ENCODE measurements at places on chromosomes 13 and 19.
A peak's percentile ranks its signal among the peaks of the same experiment; 100 is the strongest.

DNA sequence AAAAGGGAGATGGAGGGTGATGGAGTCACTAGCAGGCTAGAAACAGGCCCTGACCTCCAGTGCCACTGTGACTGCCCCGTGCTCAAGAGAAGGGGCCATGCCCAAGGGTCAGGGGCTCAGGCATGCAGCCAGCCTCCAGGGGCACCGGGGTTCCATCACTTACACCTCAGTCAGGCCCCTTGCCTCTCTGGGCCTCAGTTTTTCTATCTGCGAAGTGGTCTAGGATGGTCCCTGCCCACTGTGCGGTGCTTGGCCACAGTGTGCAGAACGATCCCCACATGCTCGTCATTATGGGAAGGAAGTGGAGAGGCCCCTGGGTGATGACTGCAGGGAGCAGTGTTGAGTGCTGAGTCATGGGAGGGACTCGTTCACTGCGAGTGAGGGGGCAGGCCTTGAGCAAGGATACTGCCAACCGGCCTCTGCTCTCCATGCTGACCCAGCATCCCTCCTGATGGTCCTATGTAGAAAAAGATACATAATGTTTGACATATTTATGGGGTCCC, 23.1 kb downstream of the TMED1 start:
- peak; percentile 36 for DNase-seq

- DNase-seq: no peak
Observed at GRCh38 chr19:51179256-51179655, 37.2 kb downstream of the SIGLEC7 start.

- no peak for DNase-seq
Observed at GRCh38 chr13:113664751-113665596, 2.0 kb upstream of the GRK1 start.

GRCh38 chr13:21047591-21048282, 13.6 kb downstream of the LATS2 start:
- DNase-seq: no peak

- no peak for DNase-seq
Observed at GRCh38 chr13:100491164-100491842, 97.3 kb downstream of the GGACT start.

- no peak for DNase-seq
Observed at GRCh38 chr13:36966404-36966803, 32.7 kb downstream of the ALG5 start.

DNA sequence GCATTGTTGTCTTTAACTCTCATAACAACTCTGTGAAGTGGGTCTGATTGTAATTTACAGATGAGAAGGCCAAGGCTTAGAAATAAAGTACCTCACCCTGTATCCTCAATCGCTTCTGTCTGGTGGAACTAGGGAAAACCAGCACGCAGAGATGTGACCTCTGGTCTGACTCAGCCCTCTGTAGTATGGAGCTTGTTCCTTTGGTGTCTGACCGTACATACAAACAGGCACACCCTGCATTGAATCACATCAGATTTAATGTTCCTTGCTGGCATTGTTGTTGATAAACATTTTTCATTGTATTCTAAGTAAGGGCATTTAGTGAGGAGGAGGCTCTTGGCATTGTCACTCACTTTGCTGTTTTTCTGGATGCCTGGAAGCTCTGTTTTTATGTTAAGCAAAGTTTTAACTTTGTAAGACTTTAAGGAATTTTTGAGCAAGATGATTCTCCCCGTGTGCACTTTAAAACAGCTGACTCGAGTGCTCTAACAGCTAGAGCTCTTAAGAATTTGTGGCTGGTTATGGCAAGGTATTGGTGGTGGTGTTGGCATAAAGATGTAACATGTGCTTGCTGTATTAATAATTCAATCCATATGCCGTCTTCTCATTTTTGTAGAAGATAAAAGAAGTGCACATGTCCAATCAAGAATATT, 89.0 kb upstream of the SPATA13 start:
- no peak for DNase-seq

DNA sequence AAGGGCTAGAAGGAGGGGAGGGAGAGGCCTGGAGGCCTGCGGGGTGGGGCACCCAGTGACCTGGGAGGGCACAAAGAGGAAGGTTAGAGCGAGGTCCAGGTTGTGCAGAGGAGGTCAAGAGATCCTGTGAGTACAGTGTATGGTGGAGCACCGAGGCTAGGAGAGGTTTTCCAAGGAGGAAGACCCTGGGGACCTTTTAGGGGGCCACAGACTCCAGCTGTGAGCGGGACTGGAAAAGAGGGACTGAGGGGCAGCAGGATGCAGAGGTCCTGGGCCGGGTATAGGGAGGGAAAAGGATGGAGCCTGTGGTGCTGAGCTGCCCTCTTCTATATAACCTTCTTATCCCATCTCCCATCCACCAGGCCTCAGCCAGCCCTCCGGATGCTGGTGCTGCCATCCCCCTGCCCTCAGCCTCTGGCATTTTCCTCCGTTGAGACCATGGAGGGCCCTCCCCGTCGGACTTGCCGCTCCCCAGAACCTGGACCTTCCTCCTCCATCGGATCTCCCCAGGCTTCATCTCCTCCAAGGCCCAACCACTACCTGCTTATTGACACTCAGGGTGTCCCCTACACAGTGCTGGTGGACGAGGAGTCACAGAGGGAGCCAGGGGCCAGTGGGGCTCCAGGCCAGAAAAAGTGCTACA, 863 bp downstream of the ZNF581 start:
- DNase-seq: no peak

GRCh38 chr13:99949679-99950413, 21.7 kb downstream of the ZIC5 start:
- DNase-seq: no peak

DNA sequence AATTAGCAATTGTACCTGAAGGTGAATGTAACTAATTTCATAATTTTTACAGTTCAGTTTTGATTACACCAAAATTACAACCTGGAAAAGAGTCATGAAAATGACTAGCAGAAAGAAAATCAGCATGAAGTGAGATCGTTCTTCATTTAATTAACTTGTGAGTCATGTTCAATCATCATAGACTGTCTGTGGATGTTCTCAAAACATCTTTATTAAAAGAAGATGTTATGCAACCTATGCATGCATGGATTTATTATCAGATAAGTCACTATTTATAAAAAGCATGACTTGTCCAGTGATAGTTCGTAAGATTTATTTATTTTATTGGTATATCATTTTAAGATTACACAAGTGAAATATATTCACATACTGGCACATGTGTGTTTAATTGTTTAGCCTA, 245.9 kb downstream of the ITGBL1 start:
- no peak for DNase-seq

GRCh38 chr13:36061054-36061453, 70.1 kb downstream of the DCLK1 start:
- no peak for DNase-seq

DNA sequence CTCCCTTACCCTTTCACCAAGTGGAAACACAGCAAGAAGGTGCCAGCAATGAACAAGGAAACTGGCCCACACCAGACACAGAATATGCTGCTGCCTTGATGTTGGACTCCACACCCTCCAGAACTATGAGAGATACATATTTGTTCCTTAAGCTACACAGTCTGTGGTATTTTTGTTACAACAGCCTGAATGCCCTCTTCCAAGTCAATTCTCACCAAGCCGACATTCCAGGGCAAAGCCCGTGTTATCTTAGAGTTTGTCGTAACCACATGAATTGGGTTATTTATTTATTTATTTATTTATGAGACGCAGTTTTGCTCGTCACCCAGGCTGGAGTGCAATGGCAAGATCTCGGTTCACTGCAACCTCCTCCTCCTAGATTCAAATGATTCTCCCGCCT, 14.9 kb downstream of the FGF21 start:
- DNase-seq: no peak

GRCh38 chr13:50511877-50512341, 331.6 kb downstream of the DLEU7 start:
- no peak for DNase-seq

DNA sequence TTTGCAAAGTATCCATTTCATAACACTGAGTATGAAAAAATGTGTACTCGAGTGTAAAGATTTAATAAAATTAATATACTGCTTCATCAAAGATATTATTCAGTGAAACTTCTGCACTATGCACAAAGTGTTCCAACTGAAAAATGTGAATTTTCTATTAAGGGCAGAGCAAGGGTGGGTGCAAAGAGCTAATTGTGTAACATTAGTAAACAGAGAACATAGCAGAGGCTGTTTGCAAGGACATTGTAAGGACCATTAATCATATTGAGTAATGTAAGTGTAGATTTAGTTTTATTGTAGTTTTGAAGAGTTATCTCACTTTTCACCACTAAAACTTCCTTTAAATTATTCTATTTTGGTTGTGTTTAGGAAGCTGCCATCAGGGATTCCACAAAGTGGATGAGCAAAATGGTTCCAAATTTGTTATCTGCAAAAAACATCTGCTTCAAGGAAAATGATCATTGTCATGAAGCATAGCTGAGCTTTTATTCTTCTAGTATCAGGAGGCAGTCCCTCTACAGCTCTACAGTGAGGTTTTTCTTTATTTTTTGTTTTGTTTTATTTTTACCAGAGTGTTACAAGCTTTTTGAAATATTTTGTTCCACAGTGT, 1375.4 kb downstream of the SLITRK1 start:
- no peak for DNase-seq

Data from stimulated activated CD8-positive, alpha-beta memory T cell treated with anti-CD3 and anti-CD28 coated beads, Interleukin-15, amount 100 ng/mL, for 48 hours (primary cell).